GM04504 (cell line): ENCODE measurements at places on chromosomes 7 and 10.

DNA sequence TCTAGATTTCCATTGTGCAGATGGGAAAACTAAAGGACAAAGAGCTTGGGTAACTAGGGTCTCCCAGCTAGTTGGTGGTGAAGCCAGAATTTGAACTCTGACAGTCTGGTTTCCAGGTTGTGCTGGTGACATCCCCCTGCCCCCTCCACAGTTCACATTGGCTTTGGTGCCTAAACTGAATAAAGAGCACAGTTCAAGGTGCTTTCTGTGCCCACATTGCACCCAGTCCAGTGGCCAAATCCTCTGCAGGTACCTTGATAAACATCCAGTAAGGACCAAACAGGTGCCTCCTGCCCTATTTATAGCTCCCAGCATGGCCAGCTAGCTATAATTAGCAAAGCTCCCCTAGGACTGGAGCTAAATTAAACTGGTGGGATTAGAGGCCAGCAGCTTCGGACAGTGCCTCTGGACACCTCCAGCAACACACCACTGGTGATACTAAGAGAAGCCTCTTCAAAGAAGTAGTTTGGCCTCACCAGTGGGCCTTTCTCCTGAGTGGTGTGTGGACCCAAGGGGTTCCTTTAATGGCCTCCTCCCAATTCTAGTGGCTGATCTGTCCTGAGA is 59.9 kb downstream of the KCNMA1 start:
- DNase-seq, result no peak

DNA sequence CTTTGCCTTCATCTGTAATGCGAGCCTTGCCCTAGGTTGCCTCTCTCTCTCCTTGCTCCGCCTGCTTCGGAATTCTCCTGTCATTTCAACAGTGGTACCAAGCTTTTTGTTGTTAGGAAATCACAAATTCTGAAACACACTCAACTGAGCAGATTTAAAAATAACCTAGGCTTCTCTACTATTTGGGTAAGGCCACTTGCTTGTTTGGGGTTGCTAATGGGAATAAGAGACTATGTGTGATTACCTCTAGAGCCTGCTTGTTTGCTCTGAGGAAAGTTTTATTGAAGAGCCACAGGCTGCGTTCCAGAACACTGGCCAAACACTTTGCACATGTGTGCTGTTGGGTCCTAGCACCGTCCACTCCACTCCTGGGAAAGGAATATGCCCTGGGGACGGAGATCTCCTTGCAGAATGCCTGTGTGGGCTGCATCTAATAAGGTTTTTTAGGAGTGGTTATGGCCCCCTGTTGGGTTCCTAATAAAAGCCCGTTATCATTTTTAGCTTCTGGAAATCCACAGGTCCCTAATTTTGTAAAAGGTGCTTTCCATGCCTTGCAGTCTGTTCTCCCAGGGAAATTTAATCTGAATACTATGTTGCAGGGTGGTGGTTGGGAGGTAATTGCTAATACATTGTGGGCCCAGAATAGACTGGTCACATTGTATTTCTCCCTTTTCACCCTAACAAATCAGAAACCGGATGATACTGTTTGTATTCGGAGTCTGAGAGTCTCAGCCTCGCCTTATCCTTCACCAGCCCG is 68.7 kb upstream of the KLF6 start:
- DNase-seq, result peak; percentile 39

- no peak for DNase-seq
These were observed 408.6 kb upstream of the NPVF start for GRCh38 chr7:25636871-25637283.

- no peak for DNase-seq
These were observed 72.6 kb downstream of the TPK1 start for GRCh38 chr7:144763291-144763690.

- no peak for DNase-seq
These were observed 99.4 kb upstream of the TMEM106B start for GRCh38 chr7:12111422-12112405.

DNA sequence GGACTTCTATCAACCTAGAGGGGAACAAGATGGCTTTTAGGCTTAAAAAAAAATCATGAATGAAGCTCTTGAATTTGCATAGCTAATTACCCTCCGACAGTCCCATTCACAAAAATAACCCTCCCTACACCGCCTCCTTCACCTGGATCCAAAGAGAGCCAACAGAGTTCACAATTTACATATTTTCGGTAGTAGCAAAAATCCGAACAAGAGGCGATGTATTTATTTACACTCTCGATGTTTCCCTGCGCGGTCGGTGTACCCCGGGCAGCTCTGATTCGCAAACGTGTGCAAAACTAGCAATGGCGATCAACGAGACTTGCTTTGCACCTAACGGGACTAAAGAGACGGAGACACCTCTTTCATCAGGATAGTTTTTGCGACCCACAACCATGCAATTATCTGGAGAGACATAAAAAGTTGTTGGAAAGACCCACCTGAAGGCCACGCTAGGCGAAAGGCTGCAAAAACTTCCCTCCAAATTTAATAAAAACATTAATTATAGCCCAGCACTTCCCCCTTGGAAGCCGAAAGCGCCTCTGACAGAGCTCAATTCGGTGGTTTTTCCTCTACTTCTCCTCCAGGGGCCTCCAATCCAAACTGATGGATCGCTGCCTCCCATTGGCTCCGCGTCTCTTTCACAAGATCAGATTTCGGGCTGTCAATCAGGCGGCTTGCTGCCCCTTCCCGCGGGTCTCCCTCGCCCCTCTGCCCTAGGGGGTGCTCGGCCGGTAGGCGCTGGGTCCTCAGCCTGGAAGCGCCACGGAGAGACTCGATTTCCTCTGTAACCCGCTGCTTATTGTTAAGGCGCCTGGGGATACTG is at the start of gene ETV1:
TSS of gene ETV1 (minus strand) at position 541 of the 823 bp plus-strand sequence. CDS start 614 bp downstream, outside the sequence.
- DNase-seq, result no peak
